Stimulated activated memory B cell treated with anti-CD40 and anti-IgM and Interleukin-4, amounts not matched to agents 10 μg/mL and 1 μg/mL and 100 μg/mL, for 72 hours (primary cell): ENCODE measurements at places on chromosomes 6 and 20.

DNA sequence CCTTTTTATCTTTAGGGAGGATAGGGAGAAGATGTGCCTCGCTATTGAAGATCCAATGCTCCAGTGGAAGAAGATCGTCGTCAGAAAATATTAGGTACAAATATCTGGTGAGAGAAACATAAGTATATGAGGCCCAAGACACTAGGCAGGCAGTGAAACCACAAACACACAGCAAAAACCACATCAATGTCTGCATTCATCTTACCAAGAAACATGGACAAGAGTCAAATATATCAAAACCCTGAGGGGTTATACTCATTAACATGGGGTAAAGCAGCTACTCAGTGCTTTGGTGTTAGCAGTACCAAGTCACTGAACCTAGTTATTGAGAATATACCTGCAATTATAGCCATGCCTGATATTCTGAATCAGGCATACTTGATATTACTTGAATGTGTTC is 101.4 kb upstream of the FAM184A start:
- no peak for ATAC-seq

DNA sequence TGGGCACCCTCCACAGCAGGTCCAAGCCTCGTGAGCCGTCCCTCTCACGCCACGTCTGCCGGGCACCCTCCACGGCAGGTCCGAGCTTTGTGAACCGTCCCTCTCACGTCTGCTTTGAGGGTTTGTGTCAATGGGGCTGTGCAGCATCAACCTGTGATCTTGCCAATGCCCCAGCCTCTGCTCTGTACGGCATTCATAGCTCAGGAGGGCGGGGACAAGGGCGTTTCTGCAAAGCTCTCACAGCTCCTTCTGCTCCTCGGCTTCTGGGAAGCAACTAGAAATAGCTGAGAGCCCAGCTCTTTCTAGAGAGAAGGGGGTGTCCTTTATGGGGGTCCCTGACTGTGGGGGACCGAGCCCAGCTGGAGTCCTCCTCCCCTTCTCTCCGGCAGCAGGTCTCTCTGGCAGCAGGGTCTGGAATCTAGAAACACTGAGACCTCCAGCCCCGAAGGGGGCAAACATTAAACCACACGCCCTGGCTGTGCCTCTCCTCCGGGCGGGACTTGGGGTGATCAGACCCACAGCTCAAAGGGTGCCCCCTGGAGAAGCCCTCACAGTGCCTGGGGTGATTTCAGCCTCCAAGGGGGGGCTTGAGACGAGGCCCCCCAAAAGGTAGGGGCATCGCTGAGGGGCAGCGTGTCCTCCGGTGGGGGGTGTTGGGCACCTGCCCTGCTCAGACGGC is 41.2 kb upstream of the CHRNA4 start:
- ATAC-seq, result no peak

DNA sequence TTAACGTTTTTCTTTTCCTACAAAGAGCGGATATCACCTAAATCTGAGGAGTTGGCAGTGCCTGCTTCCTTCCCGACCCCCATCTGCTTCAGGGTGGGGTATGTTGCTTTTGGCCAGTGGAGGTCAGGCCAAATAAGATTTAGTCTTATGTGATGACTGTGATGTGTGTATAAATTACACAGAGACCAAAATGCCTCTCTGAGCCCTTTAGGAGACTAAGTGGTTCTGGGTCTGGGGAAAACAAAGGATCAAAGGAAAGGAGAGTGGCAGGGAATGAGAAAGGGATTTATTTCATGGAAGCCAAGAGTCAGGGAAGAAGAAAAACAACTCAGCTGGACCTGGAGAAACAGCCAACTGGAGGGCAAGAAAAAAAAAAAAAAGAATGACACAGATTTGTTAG is 39.1 kb upstream of the TBC1D7 start:
- no peak for ATAC-seq

- no peak for ATAC-seq
Observed at GRCh38 chr6:136226674-136227377, 23.3 kb downstream of the MTFR2 start.
